NCI-H345 (cell line): ENCODE measurements at places on chromosomes 5 and 9.

- no peak for DNase-seq
Measured at GRCh38 chr5:128673970-128674369, 135.9 kb upstream of the FBN2 start.

DNA sequence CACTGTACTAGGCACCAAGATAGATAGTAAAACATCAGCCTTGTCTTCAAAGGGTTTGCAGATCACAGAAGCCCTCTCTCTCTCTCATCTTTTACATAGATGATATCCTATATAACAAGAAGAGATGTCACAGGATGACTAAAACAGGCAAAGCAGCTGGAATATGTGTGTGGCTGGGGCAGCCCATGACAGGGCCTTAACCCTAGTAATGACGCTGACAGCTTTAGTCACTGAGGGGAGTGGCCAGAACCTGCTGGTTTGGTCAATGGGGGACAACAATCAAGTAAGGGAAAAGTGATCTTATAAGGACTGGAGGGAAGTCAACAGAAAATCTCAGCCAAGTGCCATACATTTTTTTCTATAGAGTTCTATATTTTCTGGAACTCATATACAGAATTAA is 41.9 kb upstream of the RIC1 start:
- DNase-seq = no peak

- DNase-seq = no peak
Measured at GRCh38 chr9:17865881-17866280, 287.0 kb downstream of the SH3GL2 start.

- DNase-seq = no peak
Measured at GRCh38 chr9:123397975-123398374, 42.0 kb downstream of the CRB2 start.

GRCh38 chr5:132465059-132465707 is 25.4 kb downstream of the IRF1 start:
- DNase-seq = no peak

DNA sequence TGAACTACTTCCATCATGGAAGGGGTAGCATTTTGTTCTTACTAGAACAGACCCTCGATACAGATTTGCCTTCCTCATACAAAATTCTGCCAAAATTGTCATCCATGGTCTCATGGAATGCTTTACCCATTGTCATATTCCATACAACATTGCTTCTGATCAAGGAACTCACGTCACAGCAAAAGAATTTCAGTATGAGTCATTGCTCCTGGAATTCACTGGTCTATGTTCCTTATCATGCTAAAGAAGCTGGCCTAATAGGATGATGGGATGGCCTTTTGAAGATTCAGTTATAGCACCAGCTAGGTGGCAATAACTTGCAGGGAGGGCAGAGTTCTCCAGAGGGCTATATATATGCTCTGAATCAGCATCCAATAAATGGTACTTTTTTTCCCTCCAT is 18.2 kb upstream of the FNIP1 start:
- DNase-seq = no peak

- DNase-seq = no peak
Measured at GRCh38 chr5:8826508-8826907, 719.4 kb downstream of the SEMA5A start.

DNA sequence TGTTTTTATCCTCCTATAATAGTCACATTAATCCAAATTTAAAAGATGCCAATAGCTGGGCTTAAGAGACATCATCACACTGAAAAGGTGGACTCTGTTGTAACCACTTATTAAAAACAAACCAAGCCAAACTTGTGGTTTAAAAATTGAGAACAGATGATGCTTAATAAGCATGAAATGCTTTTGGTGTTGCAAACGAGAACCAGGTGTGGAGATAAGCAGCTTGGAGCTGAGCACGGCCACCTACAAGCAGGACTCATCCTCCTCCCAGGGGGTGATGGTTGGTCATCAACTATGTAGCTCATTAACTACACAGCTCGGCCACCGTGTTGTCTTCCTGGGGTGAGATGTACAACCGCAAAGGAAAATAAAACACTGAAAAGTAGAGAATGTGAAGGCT is 154.4 kb downstream of the NPR3 start:
- DNase-seq = no peak
